ENCODE measurements at places on chromosomes 11 and 22. TPM values are rescaled to one million over a fixed set of nuclear protein-coding genes. Genes with fewer than 3 reads are reported as not detected.

KRTAP5-9 gene
- total RNA-seq: not detected

FJX1 gene
- 0.75 TPM for total RNA-seq

HTR3A gene
- total RNA-seq: not detected

TRIM29 gene
- total RNA-seq: not detected

ANO1 gene
- total RNA-seq: 11.3 TPM

A4GALT gene
- total RNA-seq: 28.8 TPM

GPHA2 gene
- not detected for total RNA-seq

BTBD10 gene
- total RNA-seq: 14.6 TPM

THY1 gene
- 1.1 TPM for total RNA-seq

IFITM2 gene
- 138 TPM for total RNA-seq

OR5A1 gene
- not detected for total RNA-seq

GRCh38 chr22:44410451-44410991 lies 87.5 kb downstream of the RTL6 start:
- DNase-seq: no peak

DNA sequence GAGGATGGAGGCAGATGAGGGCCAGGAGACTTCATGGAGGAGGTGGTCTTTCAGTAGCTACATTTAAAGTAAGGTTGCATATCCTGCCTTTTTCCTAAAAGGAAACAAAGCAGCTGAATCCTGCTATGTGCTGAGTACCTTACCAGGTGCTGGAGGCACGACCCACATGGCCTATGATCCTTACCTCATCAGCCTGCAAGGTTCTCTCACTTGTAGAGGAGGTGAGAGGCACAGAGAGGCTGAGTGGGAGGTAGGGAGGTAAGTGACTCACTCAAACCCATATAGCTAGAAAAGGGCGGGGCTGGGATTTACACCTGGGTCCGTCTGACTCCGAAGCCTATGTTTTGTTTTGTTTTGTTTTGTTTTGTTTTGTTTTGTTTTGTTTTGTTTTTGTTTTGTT lies 75.8 kb downstream of the BUD13 start:
- DNase-seq: no peak

DNA sequence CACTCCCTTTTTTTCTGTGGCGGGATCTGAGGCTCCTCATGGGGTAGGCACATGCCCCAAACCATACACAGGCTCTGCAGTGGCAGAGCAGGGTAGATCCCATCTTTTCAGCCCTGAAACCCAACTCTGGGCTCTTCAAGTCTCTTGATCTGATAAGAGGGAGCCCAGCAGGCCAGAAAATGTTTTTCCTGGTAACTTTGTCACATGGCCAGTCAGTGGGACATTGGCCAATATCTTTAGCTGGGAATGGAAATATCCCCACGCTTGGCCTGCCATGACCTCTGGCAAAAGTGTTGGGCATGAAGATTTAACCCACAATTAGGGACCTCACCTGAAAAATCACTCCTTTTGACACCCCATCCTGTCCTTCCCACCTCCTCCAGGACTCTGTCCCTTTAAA lies 8.1 kb downstream of the INPP5J start:
- DNase-seq: peak; percentile 25

DNA sequence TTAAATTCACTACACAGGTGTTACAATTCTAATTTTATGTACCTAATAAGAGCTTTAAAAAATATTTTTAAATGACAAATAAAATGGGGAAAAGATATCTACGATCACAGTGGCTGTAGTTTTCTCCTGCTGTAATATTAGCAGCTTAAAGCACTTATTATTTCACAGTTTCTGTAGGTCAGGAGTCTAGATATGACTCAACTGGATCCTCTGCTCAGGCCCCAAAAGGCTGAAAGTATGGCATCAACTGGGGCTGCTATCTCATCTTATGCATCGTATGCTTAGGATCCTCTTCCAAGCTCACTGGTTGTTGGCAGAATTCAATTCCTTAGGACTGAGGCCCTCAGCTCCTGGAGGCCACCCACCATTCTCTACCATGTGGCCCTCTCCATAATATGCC lies 12.8 kb downstream of the FBXO3 start:
- DNase-seq: no peak

GRCh38 chr22:46568102-46568809 lies 30.8 kb upstream of the CELSR1 start:
- no peak for DNase-seq

GRCh38 chr11:130606781-130607511 lies 158.5 kb downstream of the ADAMTS15 start:
- peak; percentile 44 for DNase-seq

DNA sequence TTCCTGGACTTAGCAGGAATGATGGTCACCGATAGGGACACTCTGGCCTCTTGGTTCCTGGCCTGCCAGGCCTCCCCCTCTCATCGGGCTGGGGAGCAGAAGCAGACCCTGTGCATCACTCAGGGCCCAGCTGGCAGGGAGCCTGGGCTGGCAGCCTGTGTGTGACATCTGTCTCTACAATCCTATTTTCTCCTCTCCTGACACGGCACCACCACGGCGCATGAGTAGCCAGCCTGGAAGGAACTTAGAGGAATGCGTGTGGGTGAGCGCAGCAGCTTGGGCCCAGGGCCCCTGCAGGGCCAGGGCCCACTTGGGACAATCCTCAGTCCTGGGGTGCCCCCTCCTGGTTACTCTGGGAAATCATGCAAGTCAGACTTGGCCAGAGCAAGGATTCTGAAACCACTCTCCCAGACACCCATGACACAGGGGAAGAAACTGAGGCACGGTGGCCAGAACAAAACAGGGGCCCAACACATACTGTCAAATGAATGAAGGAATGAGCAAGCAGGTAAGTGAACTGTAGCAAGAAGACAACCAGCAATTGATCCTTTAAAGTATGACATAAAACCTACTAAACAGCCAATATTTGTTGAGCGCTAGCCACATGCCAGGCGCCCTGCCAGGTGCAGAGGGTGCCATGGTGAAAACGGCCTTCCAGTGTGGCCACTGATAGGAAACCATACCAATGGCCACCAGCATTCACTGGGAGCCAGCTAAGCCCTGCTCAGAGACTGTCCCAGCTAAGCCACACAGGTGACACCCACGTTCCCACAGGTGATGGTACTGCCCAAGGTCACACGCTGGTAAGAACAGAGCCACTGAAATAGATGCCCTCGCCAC lies 13.3 kb downstream of the RSPH14 start:
- peak; percentile 57 for DNase-seq

GRCh38 chr11:96112192-96113128 lies 188.6 kb upstream of the MTMR2 start:
- DNase-seq: no peak

GRCh38 chr22:42905702-42906183 lies 48.7 kb upstream of the ARFGAP3 start:
- peak; percentile 46 for DNase-seq

DNA sequence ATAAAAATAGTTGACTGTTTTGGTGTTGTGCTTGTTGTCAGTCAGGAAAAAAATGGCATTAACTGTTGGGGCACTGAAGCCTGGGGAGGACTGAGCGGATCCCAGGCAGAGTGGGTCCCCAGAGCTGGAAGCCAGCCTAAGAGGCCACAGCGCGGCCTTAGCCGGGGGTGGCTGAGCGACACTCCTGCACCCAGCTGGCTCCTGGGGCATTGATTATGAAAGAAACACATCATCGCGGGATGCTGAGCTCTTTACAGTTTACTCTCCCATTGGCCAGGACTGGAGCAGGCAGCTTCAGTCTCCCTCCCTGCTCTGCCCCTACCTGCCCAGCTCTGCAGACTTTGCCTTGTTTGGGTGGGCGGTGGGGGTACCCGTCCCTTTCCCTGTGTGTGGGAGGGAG lies 121.5 kb downstream of the ST3GAL4 start:
- DNase-seq: no peak

- no peak for DNase-seq
Observed at GRCh38 chr22:44462246-44463010, 35.6 kb downstream of the RTL6 start.

GRCh38 chr11:109305009-109305408 lies 117.0 kb upstream of the C11orf87 start:
- no peak for DNase-seq

- DNase-seq: no peak
Observed at GRCh38 chr11:35043936-35044335, 95.0 kb upstream of the CD44 start.

GRCh38 chr22:50444663-50445062 lies 30.2 kb downstream of the SBF1 start:
- no peak for DNase-seq

- no peak for DNase-seq
Observed at GRCh38 chr11:23406131-23406819, 546.0 kb upstream of the CCDC179 start.

- DNase-seq: no peak
Observed at GRCh38 chr11:91066456-91067047, 843.7 kb upstream of the CHORDC1 start.

DNA sequence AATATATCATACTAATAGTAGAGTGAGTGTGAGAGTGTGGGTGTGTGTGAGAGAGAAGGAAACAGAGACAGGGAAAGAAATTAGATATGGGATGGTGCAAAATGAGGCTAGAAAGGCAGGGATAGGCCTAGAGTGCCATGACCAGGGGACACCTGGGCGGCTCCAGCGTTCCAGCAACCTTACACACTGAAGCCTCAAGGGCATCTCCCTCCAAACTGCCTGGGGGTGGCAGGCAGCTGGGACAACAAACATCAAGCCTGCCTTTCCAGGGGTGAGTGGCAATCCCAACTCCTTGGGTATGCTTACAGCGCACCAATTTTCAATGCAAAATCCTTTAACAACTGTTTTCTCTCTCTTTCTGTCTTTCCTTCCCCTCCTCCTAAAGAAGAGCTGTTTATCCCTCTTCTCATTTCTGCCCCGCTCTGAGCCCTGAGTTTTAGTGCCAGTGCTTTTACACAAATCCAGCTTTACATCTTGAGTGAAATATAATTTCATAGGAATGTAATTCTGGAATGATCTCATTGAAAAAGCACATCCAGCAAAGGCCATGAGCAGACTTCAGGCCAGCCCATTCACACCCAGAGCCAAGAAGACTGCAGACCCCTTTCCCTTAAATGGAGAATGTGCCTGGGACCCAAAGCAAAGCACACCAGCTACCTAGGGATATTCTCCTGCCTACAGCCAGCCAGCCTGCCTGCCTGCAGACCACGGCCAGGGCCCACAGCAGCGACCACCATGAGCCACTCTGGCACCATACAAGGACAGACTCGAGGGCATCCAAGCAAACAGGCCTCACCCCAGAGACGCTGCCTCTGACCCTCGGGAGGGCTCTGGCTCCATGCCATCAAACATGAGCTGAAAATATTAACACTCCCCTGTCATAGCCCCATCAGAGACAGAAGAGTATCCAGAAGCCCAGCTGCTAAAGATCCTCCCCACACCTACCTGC lies 90.3 kb downstream of the RPL27A start:
- no peak for DNase-seq

All from psoas muscle (tissue), 8 donors.